Heart left ventricle (tissue), 16 donors: ENCODE measurements at places on chromosomes 12 and 14.
A peak's percentile ranks its signal among the peaks of the same experiment; 100 is the strongest.

GRCh38 chr12:53754633-53755264 lies 3.0 kb upstream of the CISTR start:
- DNase-seq = no peak

DNA sequence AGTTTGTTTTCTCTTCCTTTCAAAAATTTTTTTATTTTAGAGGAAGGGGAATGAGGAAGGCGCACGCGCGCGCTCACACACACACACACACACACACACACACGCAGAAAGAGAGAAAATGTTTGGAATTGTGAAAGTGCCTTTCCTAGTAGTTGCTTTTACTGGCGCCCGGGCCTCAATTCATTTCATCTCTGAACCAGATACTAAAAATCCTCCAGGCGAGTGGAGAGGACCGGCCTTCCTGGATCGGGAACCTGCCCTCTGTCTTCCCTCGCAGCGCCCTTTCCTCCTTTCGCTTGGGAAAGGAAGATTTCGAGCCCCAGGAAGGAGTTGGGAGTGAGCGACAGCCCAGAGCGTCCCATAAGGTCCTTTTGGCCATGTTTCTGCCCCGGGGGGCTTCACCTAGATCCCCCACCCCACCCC lies 7.8 kb upstream of the TBX3 start:
- DNase-seq = no peak

DNA sequence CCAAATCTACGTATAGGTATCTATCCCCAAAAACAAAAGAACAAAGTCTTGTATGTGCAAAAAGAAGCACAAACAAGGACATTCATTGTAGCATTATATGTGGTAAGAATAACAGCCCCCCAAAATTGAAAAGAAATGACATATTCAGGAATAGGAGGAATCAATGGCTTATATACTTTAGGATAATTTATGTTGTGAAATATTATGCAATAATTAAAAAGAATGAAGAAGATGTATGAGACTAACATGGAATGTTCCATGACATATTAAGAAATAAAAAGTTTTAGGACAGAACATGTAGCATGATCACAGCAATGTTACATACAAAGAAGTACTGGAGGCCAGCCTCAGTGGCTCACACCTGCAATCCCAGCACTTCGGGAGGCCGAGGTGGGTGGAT lies 9.1 kb downstream of the SMCO2 start:
- DNase-seq = no peak

DNA sequence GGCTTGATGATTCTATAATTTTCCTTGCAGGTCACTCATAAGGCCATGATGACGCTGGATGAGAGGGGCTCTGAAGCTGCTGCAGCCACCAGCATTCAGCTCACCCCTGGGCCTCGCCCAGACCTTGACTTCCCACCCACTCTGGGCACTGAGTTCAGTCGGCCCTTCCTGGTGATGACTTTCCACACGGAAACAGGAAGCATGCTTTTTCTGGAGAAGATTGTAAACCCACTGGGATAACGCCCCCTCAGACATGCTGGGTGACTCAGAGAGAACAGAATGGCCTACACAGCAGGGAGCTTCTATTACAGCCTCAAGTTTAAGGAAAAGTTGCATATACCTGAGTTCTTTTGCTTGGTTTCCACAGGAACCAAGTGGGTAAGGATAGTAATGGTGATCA lies 34.3 kb downstream of the SERPINA3 start:
- peak; percentile 25 for DNase-seq

GRCh38 chr12:93608313-93608712 lies 35.8 kb downstream of the SOCS2 start:
- DNase-seq = no peak

- no peak for DNase-seq
Observed at GRCh38 chr14:77203611-77204458, 22.2 kb downstream of the TMEM63C start.

- peak; percentile 46 for DNase-seq
Observed at GRCh38 chr14:69685716-69686115, 74.3 kb downstream of the SUSD6 start.

DNA sequence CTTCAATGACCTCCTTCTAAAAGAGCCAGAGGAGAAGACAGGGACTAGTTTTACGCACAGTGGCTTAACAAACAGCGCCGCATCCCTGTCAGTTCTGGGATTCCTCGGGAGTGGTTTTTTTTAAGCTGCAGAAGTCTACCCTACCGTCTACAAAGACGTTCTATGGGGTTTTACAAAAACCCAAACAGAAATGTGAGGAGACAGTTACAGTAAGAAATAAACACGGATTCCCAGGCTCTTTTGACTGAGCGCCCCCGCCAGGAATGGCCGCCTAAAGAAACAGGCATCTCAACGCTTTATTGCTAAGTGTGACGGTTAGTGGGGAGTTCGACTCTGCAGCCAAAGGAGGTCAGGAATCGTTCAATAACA lies 484 bp downstream of the ALKBH1 start:
- DNase-seq = peak; percentile 13

DNA sequence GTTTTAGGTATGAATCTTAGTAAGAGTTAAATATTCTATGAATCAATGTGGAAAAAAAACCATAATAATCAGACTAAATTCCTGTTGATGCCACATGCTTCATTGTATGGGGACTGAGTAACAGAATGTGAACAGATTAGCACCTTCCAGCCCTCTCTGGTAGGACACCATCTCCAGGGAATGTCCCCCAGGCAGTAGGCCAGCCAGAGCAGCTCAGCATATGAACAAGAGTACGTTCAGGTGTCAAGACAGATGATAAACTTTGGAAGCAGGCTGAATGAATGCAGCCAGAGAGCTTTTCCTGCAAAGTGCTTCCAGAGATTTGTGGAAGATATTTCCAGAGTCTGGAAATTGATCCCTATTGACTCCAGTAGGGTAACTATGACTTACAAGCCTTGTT lies 204.4 kb downstream of the RPS29 start:
- DNase-seq = no peak

DNA sequence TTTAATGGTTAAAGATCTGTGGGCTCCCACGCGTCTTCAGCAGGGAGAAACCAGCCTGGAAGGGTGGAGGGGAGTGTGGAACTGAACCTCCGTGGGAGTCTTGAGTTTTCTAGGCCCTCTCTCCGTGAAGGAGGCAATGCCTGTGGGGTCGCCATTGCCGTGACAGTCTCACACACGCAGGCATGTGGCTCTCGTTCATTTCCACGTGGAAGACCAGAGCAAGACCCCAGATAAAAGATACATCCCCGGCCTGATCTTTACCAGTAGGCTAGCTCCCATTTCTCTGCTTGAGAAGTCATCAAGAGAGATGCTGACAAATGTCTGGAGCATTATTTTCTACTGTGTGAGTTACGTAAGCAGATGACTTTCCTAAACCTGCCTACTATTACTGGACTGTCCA lies 491.7 kb upstream of the LMO3 start:
- no peak for DNase-seq

- peak; percentile 70 for DNase-seq
Observed at GRCh38 chr12:51820526-51821439, 27.7 kb downstream of the FIGNL2 start.

DNA sequence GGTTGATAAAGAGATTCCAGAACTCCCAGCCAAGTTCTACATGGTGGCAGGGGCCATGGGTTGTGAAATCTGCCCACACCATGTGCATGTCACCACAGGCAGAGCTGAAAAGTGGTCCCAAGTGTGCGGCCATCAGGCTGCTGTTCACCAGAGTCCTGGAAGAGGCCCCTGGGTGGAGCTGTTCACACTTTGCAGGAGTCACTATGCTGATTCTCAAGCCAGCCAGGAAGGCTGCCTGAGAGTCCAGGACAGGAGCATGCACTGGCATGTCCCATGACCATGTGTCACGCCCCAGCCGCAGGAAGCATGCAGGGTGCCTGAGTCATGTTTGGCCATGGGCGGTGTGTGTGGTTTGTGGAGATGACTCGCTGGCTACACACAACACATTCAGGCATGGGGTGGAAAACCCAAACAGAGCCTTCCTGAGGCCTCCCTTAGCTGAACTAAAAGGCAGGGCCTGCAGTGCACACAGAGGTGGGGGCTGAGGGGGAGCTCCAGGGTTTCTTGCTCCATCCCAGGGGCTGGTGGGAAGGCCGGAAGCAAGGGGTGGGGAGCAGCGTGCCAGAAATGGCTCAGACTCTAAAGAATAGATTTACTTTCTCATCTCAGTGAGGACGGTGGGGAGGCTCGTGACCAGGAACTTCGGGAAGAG lies 19.4 kb downstream of the ABCB9 start:
- peak; percentile 90 for DNase-seq

DNA sequence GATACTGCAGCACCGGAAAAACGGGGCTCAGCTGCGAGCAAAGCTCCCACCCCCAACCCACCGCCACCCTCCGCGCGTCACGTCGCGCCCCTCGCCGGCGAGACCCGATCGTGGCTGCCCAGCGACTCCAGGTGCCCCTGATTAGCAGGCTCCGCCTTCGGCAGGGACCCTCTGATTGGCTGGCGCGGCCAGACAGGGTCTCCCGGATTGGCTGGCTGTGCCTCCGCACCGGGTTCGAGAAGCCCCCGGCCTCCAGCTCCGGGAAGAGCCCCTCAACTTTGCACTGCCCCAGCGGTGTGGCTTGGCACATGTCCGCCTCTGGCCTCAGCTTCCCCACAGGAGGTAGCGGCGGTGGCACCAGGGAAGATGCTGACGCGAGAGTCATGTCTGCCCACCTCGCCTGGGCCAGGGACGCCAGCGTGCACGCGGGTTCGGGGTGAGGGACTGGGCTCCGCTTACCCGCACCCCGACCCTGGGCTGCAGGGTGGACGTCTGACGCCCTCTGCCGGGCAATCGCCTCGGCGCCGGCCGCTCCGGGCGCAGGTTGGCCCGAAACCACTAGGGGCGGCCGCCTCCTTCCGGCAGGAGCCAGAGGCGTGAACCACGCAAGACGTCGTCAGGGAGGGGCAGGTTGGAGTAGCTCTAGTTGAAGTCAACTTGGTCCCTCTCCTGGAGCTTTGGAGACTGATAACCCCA lies 498 bp upstream of the RHOF start:
- peak; percentile 91 for DNase-seq

DNA sequence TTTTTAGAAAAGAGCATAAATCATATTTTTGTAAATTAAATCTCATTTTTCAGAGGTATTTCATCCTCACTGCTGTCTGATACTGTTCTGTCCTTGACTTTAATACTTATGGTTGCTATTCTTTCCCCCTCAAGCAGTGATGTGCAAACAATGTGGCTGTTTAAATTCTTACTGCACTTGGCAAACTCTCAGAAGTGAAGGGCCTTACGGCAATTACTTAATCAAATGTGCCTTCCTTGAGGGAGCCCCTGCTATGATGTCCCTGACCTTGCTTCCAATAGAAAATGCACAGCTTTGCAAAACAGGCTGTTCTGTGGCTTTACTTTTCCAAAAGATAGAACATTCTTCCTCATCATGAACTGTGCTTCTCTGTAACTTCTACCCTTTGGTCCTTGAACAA lies 35.2 kb downstream of the UBE3B start:
- DNase-seq = no peak

DNA sequence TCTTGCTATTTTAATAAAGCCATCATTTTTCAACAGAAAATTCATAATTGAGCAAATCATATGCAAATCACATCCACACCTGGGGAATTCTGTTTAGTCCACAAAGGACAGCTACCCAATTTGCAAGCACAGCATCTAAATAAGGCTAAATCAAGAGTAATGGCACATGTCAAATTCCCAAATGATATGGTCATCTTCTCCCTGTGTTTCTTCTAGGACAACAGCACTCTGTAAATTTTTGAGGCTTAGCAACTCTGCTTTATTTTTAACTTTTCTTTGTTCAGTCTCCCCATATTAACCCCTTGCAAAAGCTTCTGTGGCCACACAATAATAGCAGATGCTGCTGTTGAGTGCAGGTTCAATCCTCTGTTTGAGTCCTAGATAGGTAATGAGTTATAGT lies 155.6 kb upstream of the DAAM1 start:
- no peak for DNase-seq

- DNase-seq = no peak
Observed at GRCh38 chr12:54569072-54569471, 19.4 kb downstream of the PPP1R1A start.

GRCh38 chr12:103626498-103626897 lies 39.4 kb downstream of the STAB2 start:
- no peak for DNase-seq

- DNase-seq = no peak
Observed at GRCh38 chr14:74756326-74756725, 6.8 kb upstream of the YLPM1 start.

DNA sequence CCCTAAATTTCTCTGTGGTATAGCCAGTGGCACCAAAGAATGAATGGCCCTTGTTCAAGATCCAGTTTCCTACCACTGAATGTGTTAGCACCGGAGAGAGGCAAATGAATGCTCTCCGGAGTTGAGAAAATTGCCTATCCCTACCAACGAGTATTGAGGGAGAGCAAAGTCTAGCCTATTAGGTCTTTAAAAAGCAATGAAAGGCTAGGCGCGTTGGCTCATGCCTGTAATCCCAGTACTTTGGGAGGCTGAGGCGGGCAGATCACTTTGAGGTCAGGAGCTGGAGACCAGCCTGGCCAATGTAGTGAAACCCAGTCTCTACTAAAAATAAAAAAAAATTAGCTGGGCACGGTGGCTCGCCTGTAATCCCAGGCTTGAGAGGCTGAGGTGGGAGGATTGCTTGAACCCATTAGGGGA lies 898 bp upstream of the RAB15 start:
- DNase-seq = no peak

GRCh38 chr14:92986254-92987147 lies 63.6 kb downstream of the CHGA start:
- DNase-seq = peak; percentile 71
